ENCODE measurements at places on chromosomes 2 and 18.

GRCh38 chr2:233303252-233303651 lies 4.4 kb upstream of the SAG start:
- no peak for DNase-seq

DNA sequence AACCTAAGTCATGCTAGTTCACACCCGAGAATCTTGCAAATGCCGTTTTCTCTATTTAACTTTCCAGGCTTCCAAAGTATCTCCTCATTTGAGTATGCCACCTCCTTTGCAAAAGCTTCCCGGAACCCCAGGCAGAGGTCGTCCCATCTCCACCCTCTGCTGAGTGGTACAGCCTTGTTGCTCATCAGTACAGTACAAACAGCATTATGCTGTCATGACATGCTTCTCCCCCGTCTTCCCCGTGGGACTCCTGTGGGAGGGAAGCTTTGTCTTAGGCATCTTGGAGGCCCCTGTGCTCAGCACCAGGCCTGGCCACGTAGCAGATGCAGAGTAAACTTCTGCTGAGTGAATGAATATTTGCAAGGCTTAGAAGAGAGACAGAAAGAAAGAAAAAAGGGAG lies 102.7 kb downstream of the CDCA7 start:
- DNase-seq = no peak

- no peak for DNase-seq
Observed at GRCh38 chr2:216901273-216901672, 41.4 kb upstream of the TNP1 start.

GRCh38 chr2:197378494-197379307 lies 56.1 kb downstream of the SF3B1 start:
- peak; percentile 81 for DNase-seq

DNA sequence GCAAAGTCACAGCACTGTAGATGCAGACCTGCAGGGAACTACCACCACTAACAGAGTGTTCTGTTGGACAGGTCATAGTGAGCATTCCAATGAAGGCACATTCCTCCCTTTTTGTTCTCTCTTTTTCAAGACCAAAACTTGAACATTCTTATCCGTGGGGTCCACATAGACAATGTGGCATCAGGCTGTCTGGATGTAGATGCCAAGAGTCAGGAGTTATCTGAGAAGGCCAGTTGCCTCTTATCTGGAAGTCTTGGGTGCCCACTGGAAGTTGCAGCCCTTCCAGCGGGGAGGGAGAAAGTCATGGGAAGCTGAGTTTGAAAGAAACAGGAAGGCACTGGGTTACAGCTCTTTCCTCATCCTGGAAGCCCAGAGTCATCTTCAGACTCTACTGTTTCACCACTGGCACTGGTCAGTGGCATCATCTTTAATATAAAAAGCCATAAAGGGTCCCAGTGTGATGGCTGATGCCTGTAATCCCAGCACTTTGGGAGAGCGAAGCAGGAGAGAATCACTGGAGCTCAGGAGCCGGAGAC lies 61.4 kb downstream of the FAM161A start:
- DNase-seq = no peak

DNA sequence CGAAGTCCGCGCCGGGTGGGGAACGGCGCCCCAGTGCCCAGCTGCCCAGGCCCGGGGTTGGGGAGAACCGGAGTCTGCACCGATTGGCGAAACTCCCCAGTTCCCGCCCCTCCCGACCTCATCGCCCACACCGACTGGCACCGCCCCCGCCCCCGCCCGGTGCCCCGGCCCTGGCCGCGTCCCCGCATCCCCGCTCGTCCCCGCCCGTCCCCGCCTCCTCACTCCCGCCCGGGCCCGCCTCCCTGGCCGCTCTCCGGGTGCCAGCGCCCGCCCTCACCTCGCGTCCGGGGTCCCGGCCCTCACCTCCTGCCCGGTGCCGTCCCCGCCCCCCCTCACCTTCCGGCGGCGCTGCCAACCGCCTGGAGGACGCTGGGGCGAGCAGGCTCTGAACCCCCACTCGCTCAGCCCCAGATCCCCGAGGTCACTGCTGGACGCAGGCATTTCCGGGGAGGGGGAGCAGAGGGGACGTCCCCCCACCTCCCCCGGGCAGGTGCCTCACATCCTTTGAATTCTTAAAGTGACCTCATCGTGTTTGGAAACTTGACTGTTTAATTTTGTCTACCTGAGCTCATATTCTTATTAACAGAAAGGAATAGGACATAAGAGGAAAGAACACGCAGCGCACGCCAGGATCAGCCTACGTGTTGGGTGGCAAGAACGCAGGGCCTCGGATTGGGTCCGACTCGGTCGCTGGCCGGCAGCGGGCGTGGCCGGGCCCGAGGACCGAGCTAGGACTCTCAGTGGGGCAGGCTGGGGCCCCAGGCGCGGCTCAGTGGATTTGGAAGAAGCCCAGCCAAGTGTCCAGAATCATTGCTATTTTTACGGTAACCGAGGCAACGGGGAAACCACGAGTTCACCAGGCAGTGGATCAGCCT lies at the start of gene FAM110C:
Gene FAM110C (minus strand): TSS at position 35 of the 875 bp plus-strand sequence. CDS start 120 bp downstream, outside the sequence.
- no peak for DNase-seq

DNA sequence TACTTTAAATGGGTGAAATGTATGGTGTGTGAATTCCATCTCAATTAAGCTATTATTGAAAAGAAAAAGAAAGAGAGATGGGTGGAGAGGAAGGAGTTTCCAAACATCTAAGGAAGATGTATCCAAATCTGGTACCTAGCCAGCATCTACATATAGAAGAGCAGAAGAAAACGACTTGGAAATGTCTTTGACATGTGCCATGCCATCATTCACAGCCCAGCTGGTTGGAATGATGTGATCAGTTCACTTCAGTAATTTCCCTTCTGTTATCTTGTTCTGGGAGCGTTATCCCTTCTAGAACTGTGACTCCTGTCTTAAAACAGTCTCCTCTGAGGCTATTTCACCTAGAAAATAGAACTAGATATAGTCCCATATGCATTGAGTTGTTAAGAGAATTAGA lies 312.8 kb upstream of the GYPC start:
- no peak for DNase-seq

- DNase-seq = no peak
Observed at GRCh38 chr18:37663446-37663845, 97.8 kb upstream of the CELF4 start.

GRCh38 chr2:217004656-217005055 lies 144.8 kb upstream of the TNP1 start:
- no peak for DNase-seq

GRCh38 chr18:2538844-2539243 lies 32.5 kb downstream of the METTL4 start:
- peak; percentile 8 for DNase-seq

DNA sequence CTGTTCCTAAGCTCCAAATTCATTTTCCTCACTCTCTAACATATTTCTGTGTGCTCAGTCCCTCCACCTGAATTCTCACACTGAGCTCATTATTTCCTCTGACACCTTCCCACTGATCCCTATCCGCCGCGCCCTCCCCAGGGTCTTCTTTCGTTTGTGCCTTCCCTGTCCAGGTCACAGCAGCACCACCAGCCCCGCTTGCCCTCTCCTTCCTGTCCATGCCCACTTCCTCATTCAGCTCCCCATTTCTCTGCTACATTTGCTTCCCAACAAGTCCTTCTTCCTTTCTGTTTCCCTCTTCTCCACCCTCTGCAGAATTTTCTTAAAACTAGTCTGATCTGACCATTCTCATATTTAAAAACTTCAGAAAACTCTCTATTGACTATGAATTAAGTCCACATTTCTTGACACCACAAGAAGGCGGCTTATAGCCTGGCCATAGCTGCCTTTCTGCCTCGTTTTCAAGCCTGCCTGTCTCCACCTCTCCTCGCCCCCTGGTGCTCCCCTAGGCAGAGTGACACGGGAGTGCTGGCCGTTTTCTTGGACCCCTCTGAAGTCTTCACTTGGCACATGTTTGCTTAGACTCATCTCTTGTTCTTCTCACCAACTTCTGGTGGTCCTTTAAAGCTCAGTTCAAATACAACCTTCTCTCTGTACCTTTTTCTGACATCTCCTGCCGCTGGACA lies 138.7 kb upstream of the BOD1L2 start:
- DNase-seq = no peak

Data from NCI-H1694 (cell line).